Stimulated activated CD8-positive, alpha-beta memory T cell treated with anti-CD3 and anti-CD28 coated beads, Interleukin-7, amount 100 ng/mL, for 1 hour (primary cell): ENCODE measurements at places on chromosomes 2 and 18.

- DNase-seq = no peak
Observed at GRCh38 chr2:162720559-162721271, 117.9 kb downstream of the KCNH7 start.

DNA sequence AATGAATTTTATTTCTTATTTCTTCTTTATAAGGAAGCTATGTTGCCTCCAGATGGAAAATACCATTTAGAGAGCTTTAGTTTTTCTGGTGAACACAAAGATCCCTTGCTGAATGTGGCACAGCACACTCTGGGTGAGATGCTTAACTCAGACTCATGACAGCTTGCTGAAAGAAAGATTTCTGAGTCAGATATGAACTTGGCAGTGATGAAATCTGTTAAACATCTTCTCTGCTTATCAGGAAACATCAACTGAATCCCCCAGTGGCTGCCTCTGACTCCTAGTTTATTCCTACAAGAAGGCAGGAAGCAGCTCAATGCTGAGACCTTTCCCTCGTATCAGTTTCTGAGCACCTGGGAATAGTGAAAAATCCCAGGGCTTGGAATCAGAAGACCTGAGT lies 162.8 kb downstream of the OSR1 start:
- DNase-seq = no peak

GRCh38 chr2:26268213-26268612 lies 23.5 kb downstream of the HADHB start:
- DNase-seq = no peak

DNA sequence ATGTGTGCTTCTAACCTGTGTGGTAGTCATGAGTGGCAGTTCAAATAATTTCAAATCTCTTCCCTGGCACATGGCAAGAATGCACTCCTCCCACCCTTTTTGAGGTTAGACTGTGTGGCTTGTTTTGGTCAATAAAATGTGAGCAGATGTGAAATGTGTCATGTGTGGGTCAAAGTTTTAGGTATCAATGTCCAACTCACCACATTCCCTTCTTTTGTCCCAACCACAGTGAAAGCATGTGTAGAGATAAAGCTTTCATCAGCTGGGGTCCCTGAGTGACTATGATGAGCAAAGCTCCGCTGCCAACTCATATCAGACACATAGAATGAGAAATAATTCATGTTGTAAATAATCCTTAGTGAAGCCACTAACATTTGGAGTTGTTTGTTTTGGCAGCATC lies 118.2 kb downstream of the PAX3 start:
- no peak for DNase-seq

- DNase-seq = no peak
Observed at GRCh38 chr18:45166836-45167551, 448.3 kb upstream of the SLC14A2 start.

GRCh38 chr2:204065566-204065965 lies 129.0 kb downstream of the ICOS start:
- no peak for DNase-seq

- DNase-seq = no peak
Observed at GRCh38 chr18:62566199-62566598, 43.4 kb downstream of the ZCCHC2 start.

- DNase-seq = no peak
Observed at GRCh38 chr18:76453932-76454331, 41.1 kb downstream of the ZNF516 start.

- no peak for DNase-seq
Observed at GRCh38 chr18:76932026-76932819, 109.9 kb downstream of the ZNF236 start.

DNA sequence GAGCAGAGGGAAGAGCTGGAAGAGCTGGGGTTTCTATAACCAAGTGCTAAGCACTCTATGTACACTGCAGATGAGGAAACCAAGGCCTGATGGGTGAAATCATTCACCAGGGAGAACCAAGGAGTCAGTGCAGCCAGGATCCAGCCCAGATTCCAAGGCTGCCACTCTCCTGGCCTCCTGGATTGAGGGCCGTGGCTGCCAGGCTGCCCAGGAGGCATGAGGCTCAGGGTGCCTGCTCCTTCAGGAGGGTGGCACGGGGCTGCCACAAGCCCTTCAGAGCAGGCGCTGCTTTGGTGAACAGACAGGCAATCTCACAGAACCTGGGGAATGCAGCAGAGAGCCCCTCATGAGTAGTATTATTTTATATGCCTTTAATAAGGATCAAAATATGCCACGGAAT lies 293.7 kb upstream of the HDAC4 start:
- no peak for DNase-seq

- no peak for DNase-seq
Observed at GRCh38 chr18:75304678-75305557, 94.3 kb downstream of the TSHZ1 start.

- DNase-seq = no peak
Observed at GRCh38 chr2:45780541-45781463, 129.3 kb downstream of the PRKCE start.

- DNase-seq = no peak
Observed at GRCh38 chr18:22300665-22301636, 116.8 kb downstream of the CTAGE1 start.

GRCh38 chr2:240962300-240963064 lies 35.9 kb upstream of the SNED1 start:
- no peak for DNase-seq
